ENCODE measurements at places on chromosomes 3 and 15.

DNA sequence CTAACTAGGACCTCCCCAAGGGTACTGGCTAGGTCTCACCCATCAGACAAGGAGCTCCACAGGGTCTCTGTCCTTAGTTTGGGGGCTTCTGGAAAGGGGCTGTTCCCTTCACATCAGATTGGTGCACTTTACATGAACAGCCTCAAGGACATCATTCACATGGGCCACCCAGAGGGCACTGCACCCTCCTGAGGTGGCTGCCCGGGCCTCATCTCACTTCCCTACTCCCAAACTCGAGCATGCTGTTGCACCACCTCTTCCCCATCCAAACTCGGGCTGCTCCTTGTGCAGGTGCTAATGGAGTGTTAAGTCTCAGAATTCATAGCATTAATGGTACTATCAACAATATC lies 48.1 kb downstream of the RAB11A start:
- no peak for DNase-seq

GRCh38 chr3:182717216-182717615 lies 76.1 kb upstream of the ATP11B start:
- DNase-seq, result no peak

GRCh38 chr3:135012101-135012500 lies 217.0 kb downstream of the EPHB1 start:
- no peak for DNase-seq

DNA sequence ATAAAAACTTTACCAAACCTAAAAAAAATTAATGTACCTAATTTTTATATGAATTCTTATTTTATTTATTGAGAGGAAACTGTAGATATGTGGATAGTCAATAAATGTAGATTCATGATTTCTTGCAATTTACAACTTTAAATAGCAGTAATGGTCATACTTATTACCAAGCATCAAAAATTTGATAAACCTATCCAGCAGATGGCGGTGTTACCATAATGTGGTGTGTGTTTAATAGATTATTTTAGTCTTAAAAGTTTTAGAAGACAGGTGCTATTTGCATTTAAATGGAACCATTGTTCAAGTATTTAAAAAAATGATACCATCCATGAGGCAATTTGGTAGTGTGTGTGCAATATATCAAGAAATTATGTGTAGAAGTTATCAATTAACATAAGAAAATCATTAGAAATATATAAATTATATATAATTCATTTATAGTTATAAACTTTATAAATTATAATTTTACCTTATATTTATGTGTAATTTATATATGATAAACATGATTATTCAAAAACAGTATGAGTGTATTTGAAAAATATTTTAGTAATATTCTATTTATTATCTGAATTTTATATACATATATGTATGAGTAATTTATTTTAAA lies 176.0 kb upstream of the BCHE start:
- no peak for DNase-seq

DNA sequence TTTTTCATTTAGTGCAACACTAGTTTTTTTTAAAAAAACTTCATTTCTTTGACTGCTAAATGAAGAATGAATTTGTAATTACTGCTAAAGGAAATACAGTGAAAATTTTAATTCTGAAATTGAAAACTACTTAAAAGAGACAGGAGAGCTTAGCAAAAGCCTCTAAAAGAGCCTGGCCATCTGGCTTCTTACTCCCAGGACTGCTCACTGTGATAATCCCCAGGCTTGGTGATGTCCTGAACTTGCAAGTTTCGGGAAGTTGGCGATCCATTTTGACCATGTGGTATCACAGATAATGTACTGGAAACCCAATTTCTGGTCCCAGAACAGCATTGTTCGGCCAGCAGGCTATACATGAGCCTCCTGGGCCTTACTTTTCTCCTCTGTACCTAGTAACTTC lies 292.1 kb downstream of the FGF12 start:
- no peak for DNase-seq

DNA sequence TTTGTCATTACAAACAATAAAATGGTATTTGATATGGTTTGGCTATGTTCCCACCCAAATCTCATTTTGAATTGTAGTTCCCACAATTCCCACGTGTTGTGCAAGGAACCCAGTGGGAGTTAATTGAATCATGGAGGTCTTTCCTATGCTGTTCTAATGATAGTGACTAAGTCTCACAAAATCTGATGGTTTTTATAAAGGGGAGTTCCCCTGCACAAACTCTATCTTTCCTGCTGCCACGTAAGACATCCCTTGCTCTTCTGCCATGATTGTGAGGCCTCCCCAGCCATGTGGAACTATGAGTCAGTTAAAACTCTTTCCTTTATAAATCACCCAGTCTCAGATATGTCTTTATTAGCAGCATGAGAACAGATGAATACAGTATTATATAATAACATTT lies 15.4 kb upstream of the AADAC start:
- DNase-seq, result no peak

DNA sequence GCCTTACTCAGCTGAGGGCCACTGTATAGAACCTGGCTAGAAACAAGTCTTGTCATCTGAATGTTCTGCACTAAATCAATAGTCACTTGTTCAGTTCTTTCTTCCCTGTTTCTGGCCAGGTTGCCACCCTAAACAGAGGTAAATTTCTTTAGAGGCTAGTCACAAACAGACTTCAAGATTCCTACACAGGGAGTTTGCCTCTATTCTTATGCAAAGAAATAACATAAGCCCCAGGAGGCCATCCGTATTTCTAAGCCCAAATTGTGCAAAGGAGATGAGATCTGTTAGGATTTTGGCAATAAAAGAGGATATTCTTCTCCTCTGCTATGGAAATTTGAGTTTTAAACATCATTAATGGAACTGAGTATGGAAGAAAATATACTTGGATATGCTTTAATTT lies 4.9 kb downstream of the ZIC4 start:
- DNase-seq, result no peak

- no peak for DNase-seq
Observed at GRCh38 chr3:78633626-78634025, 1134.2 kb downstream of the ROBO1 start.

GRCh38 chr15:92728266-92728665 lies 72.7 kb upstream of the FAM174B start:
- DNase-seq, result no peak

DNA sequence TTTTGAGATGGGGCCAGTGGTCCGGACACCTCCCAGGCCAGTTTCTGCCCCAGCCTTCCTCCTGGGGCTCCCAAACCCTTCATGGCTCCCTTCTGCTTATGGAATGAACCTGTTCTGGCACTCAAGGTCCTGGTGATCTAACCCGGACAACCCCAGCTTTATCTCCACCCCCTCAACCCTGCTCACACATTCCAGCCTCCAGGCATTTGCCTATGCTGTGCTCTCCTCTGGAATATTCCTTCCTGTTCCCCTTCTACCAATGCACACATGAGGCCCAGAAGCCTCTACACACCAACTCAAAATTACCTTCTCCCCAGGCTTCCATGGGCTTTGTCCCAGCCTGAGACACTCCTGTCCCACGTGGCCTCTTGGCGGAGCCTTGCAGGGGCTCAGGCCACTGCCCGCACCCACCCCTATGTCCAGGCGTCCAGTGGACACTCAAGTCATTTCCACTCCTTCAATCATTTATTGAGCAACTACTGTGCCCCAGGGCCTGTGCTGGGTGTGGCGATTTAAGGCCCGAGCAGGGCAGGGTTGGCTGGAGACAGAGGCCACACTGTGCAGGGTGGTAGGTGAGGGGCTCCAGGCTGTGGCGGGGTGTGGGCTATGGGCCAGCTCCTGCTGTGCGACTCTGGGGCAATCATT lies 18.8 kb downstream of the PLXND1 start:
- no peak for DNase-seq

DNA sequence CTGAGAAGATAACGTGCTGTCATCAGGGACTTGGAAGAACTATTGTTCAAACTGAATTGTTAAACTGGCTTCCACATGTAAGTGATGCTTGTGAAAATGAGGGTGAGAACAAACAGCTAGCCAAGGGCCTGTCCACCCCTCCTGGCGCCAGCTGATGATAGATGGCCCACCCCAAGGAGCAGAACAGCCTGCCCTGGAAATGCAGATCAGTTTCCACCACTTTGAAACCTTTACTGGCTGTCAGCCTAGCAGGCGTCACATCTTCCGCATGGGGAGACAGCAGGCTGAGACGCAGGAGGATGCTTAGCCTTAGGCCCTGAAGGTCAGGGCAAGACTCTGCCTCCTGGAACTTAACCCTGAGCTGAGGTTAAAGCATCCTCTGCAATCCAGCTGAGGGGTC lies 6.4 kb upstream of the SLC51B start:
- no peak for DNase-seq

Measured in nucleus accumbens (tissue), 56 donors.